Cardiac fibroblast (primary cell): ENCODE measurements at places on chromosomes 6 and 20.

DNA sequence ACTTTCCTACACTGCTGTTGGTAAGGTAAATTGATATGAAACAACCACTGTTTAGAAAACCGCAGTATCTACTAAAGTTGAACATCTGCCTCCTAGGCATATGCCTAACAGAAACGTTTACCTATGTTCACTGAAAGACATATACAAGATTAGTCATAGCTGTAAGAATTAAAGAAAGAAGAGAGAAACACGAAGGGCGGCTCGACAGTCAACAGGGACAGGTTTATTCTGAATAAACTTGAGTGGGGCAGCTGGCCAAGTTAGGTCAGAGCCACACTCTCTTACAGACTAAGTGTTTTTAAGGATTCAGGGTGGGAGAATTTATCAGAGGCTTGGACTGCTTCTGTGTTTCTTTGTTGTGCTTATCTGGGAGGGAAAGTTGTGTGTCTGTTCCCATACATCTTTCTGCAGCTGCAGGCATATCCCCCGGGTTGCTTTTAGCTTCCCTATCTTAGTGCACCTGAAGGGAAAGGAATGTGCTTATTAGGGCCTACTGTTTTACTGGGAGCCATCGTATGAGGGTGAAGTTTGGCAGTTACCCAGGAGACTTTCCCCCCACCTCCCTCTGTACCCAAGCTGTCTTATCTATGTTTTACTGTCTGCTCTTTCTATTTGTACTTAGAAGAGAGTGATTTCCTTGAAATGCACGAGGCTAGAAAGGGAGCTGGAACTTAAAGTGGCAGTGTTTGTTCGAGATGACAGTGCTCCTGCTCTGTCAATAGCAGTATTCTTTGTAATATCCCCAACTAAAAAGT is 20.4 kb downstream of the PROCR start:
- DNase-seq, result no peak

GRCh38 chr6:5670811-5671561 is 335.7 kb downstream of the NRN1 start:
- peak; percentile 66 for DNase-seq

DNA sequence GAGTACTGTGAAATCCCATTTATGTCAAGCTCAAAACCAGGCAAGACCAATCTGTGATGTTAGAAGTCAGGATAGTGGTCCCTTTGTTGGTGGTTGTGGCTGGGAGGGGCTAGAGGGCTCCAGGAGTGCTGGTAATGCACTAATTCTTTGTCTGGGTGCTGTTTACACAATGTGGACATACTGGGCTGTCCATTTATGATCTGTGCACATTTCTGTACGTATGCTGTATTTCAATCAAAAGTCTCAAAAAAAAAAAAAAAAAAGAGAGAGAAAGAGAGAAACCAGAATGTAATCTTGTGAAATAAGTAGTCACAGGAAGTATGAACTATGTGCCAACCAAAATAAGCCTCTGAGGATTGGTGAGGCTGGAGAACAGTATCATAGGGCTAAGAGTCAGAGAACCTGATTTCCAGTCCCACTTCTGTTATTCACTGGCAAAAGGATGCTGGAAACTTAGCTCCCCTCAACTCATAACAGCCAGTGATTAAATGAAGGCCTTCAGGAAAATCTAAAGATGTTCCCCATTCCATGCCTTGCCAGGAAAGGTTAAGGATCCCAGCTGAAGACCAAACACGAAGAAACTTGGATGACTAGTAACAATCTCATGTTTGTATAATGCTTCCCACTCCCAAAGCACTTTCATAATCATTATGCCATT is 19.6 kb upstream of the TRAM2 start:
- peak; percentile 95 for DNase-seq

DNA sequence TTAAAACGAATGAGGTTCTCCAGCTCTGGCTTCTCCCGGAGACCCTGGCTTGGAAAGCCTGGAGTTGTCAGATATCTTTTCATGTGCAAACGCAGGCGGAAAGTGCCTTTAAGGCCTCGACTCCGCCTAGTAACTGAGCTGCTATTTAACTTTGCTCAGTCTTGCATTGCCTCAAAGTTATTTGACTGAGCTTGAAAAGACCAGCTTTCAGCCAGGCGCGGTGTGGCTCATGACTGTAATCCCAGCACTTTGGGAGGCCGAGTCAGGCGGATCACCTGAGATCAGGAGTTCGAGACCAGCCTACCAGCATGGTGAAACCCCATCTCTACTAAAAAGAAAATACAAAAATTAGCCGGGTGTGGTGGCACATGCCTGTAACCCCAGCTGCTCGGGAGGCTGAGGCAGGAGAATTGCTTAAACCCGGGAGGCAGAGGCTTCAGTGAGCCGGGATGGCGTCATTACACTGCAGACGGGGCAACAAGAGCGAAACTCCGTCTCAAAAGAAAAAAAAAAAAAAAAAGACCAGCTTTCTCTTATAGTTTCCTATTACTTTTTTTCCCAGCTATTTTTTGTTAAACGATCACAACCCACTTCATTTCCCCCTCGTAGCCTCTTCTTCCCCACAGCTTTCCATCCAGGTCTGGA is 1.9 kb downstream of the GCNT2 start:
- DNase-seq, result no peak

GRCh38 chr6:5208057-5208456 is 52.7 kb downstream of the LYRM4 start:
- peak; percentile 27 for DNase-seq
